ENCODE measurements at places on chromosomes 4 and X. TPM values are rescaled to one million over a fixed set of nuclear protein-coding genes. Genes with fewer than 3 reads are reported as not detected.

GRIA3 gene
- total RNA-seq: 2.8 TPM

TLR3 gene
- total RNA-seq: not detected

PDS5A gene
- total RNA-seq: 87.5 TPM

CAPN6 gene
- 96.5 TPM for total RNA-seq

PLP2 gene
- 3.9 TPM for total RNA-seq

TMEM255A gene
- 0.51 TPM for total RNA-seq

CXCL9 gene
- not detected for total RNA-seq

STS gene
- 7.8 TPM for total RNA-seq

AMBN gene
- not detected for total RNA-seq

REST gene
- total RNA-seq: 95.7 TPM

PDGFC gene
- total RNA-seq: 42.5 TPM

Data from progenitor cell of endocrine pancreas (in vitro differentiated cells).